ENCODE measurements at places on chromosomes 7 and 10.
A peak's percentile ranks its signal among the peaks of the same experiment; 100 is the strongest.

GRCh38 chr10:82660986-82661385 is 786.0 kb downstream of the NRG3 start:
- DNase-seq, result no peak

GRCh38 chr7:36659172-36659516 is 65.2 kb downstream of the AOAH start:
- no peak for DNase-seq

DNA sequence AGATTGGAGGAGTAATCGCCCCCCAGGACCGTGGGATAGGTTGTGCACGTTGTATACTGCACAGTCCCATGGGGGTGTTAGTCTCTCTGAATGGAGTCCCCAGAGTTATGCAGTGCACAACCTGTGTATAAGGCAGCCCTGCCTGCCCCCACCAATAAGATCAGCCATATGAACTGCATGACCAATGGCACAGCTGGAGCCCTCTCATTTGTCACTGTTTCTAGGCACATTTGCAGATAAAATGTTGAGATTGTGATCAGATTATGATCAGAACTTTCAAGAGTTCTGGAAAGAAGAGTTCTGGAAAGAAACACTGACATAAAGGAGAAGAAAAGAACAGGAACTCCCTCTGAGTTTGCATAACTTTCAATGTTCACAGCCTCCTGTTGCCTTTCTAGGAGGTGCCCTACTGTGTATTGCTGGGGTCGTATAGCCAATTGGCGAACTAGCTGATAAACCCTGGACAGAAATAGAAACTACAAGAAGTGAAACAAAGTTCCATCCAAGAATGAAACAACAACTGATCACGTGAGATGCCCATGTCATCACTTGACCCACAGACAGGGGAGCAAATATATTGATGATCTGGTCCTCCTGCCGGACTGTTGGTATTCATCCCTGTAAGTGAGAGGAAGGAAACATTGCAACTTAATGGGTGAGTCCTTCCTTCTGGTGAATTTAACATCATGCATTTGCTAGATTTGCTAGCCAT is 49.6 kb upstream of the TOMM7 start:
- no peak for DNase-seq

DNA sequence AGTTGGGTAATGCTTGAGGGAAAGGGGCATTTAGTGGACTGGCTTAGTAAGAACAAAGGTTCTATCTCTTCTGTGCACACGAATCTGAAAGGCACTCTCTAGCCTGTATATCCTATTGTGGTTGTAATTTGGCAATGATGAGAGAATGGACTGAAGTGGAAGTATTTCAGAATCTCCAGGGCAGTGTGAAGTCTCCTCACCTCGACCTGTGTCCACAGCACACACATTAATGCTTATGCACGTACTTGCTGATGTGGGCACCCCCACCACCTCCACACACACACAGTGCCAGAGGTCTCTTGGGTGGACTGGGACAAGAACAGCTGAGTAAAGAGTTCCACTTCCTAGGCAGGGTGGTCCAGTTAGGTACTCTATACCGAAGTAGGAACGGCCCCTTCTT is 6.9 kb downstream of the SMC3 start:
- DNase-seq, result no peak

GRCh38 chr10:20256969-20257368 is 440.7 kb downstream of the PLXDC2 start:
- DNase-seq, result no peak

GRCh38 chr10:61993711-61994401 is 92.4 kb downstream of the ARID5B start:
- DNase-seq, result peak; percentile 58

DNA sequence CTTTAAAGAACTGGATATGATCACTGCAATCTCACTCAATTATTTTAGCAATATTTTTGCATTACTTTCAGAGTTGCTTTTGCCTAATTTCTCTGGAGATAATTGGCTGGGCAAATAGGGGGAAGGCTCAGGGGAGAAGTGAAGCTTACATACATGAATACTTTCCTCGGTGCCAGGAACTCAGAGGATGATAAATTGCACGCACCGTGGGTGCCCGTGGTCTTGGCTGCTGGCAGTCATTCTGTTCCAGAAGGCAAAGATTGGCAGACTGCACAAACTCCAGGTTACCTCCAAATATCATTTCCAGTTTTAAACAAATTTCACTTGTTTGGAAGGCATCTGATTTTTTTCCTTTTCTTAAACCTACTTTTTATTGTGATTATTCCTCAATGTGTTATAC is 197.8 kb upstream of the TMEM72 start:
- no peak for DNase-seq

- DNase-seq, result no peak
Observed at GRCh38 chr10:88012641-88013040, 149.2 kb downstream of the PTEN start.

DNA sequence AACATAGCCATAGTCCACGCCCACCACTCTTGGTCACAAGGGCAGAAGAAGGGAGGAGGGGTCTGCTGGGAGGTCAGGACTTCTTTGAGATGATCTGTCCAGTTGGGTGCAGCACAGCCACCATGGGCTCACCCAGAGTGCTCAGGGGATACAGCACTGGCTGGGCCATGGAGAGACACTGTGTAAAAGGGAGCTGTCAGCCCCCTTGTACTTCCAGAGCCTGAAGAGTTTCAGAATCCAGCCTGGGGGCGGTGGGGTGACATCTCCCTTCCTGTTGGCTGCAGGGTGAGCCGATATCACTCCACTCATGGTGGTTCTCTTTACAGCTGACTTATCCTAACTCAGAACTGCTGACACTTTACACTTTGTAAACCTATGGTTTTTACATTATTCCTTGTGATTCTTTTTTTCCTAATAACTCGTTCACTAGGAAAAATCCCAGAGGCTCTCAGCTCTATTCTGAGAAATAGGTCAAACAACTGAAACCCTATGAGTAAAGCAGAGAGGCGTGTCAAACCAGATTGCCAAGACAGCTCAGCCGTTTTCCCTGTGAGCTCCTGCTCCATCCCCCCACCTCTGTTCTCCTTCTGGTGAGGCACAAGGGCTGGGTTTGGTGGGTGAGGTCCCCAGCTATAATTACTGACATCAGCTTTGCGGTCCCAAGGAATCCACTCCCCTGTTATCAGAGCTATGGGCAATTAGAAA is 3.2 kb upstream of the MRPS24 start:
- peak; percentile 85 for DNase-seq

DNA sequence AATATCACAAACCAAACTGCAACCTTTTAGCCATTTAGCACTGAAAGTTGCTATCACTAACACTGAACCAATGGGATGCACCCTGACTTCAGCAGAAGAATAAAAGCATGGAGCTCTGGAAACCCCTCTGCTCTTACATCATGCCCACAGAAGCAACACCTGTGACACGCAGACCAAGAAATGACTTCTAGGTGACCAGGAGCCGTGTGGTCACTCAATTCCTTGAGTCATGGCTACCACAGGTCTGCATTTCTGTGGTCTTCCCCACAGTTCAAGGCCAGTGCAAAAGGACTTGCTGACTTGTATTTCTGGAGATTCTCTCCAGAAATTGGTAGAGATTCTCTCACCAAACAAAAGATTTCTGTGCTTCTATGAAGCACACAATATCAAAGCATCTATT is 38.3 kb downstream of the NRCAM start:
- DNase-seq, result no peak

DNA sequence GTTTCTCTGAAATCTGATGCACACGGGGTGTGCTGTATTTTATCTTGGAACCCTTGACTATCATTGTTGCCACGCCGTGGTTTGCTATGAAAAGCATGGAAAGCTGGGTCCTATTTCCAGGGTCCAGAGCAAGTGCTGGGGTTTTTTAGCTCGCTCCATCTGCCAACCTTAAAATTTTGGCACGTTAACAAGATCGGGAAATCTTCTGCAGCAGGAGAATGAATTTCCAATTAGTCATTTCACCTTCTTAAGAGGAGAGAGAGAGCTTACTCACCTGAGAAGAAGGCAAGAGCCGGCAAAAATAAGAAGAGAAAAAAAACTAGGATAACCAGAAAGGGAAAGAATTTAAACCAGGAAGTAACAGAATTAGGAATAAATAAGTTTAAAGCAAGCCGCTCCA is 223.6 kb upstream of the CELF2 start:
- DNase-seq, result no peak

GRCh38 chr7:100688326-100688860 is 5.7 kb downstream of the GIGYF1 start:
- no peak for DNase-seq

- no peak for DNase-seq
Observed at GRCh38 chr7:79593866-79594301, 140.4 kb upstream of the MAGI2 start.

DNA sequence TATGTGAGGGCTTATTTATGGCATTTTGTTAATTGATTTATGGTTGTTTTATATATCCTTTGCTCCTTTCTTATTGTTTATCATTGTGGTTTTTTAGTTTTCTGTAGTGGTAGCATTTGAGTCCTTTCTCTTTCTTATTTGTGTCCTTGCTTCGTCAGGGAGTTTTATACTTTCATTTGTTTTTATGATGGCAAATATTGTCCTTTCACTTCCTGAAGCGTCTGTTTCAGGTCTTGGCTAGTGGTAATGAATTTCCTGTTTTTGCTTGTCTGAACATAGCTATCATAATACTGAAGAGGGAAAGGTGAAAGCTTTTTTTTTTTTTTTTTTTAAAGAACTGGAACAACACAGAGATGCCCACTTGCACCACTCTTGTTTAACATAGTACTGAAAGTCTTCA is 228.2 kb downstream of the ATRNL1 start:
- no peak for DNase-seq

GRCh38 chr7:132933072-132933458 is 148.8 kb downstream of the CHCHD3 start:
- peak; percentile 68 for DNase-seq

DNA sequence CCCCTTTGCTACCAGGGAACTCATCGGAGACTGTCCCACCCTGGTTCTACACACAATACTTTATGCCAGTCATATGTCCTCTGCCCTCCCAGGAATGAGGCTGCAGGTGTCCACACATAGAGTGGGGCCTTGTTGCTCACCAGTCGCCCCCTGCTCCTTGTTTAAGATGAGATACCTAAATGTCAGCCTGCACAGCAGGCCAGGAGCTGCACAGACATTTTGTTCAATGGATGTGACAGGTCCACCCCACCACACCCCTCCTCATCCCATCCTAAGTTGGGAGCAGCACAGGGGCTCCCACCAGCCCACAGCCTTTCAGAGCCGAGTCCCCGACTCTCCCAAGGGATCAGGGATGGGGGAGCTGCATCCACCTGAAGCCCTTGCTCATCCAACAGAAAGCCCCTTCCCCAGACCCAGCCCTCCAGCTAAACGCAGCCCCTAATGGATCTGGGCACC is 6.2 kb upstream of the GRID1 start:
- no peak for DNase-seq

GRCh38 chr7:96667026-96667425 is 42.6 kb downstream of the SEM1 start:
- no peak for DNase-seq

GRCh38 chr10:119135513-119135881 is 30.0 kb downstream of the SFXN4 start:
- DNase-seq, result peak; percentile 81

DNA sequence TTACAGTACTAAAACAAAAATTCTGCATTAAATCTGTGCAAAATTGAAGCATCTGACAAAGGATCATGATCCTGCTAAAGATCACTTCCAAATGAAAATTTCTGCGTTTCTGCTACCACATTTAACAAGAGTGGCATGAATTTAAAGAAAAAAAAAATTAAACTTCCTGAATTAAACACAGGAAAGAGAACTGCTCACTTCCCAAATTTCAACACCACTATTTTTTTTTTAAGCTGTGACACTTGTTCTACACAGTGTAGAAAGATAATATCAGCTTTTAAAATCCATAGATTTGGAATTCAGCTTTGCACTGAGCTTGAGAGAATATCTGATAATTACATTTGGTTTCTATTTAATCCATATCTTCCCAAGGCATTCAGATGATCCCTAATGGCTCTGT is 73.6 kb downstream of the EPC1 start:
- no peak for DNase-seq

- DNase-seq, result no peak
Observed at GRCh38 chr10:127215866-127216265, 19.5 kb upstream of the INSYN2A start.

GRCh38 chr7:42902331-42902730 is 9.5 kb downstream of the C7orf25 start:
- DNase-seq, result no peak

DNA sequence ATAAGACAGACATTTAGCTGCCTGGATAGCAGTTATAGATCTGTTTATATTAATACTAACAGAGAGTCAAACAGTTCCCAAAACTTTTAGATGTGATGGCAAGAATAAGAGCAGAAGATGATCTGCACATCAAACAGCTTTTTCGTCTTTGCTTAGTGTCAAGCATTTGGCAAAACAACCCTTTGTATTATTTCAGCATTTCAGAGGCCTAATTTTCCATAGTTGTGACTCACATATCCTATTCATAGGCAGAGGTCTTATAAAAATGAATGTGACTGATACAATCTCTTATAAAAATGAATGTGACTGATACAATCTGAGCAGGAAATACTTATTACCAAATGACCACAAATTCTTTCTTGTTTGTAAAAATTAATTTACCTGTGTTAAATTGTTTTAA is 71.2 kb downstream of the LRRTM3 start:
- peak; percentile 25 for DNase-seq

GRCh38 chr10:6135039-6135438 is 46.2 kb downstream of the RBM17 start:
- no peak for DNase-seq

DNA sequence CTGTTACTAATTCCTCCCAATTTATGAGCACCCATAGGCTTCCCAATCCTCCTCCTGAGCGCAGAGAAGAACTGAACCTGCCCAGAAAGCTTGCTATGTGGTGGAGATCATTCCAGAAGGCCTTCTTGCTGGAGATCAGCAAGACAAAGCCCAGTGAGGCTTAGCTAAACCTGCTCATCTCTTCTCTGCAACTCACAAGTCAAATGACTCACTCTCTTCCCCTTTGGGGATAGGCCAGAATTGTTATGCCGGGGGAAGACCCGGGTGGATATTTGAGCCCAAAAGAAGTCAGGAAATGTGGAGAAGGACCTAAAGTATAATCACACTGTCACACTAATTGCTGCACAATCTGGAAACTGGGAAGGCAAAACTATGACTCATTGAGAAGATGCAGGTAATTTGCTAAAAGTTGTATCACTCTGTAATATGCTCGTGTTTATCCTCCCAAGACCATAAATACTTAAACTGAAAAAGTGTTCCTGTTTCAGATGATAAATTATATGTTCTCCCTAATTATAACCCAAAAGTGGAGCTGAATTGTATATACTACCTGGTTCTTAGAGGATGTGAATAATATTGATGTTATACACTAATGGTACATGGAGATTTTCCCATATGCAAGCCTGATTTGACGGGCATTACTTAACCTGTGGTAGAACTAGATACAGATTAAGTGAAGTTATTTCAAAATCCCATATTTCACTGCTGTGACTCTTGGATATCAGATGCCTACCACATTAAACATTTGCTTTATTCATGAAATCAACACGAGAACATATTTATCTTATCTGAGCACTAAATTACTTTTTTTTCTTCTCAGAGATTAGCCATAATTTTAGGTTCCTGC is 6.4 kb downstream of the NEBL start:
- DNase-seq, result no peak

GRCh38 chr10:62496925-62497324 is 122.8 kb downstream of the ZNF365 start:
- DNase-seq, result no peak

Data from adipocyte (in vitro differentiated cells).